Vagina (tissue), 2 donors: ENCODE measurements at places on chromosomes 13 and 19. TPM values are rescaled to one million over a fixed set of nuclear protein-coding genes. Genes with fewer than 3 reads are reported as not detected.

GRCh38 chr13:27383104-27383921, 41.1 kb upstream of the GTF3A start:
- no peak overlapping the region for H3K4me3 ChIP-seq
- no peaks in the 10 kb centered on the region for H3K4me1 ChIP-seq
- DNase-seq = no peak
- H3K36me3 ChIP-seq = no peaks in the 10 kb centered on the region
- no peak overlapping the region for H3K27ac ChIP-seq
- no peaks in the 10 kb centered on the region for H3K27me3 ChIP-seq

- no peak for DNase-seq
- H3K36me3 ChIP-seq = no peaks in the 10 kb centered on the region
- H3K27ac ChIP-seq = no peak overlapping the region
- peaks cover 6% of the 10 kb centered on the region for H3K4me1 ChIP-seq
- H3K27me3 ChIP-seq = no peaks in the 10 kb centered on the region
These were observed 7.5 kb upstream of the LIN7B start for GRCh38 chr19:49106648-49107135.

- no peaks in the 10 kb centered on the region for H3K36me3 ChIP-seq
- H3K27ac ChIP-seq = no peak overlapping the region
- peaks cover 10% of the 10 kb centered on the region for H3K4me1 ChIP-seq
- no peak overlapping the region for H3K4me3 ChIP-seq
These were observed 251.6 kb downstream of the KCTD12 start for GRCh38 chr13:76634431-76635191.

DNA sequence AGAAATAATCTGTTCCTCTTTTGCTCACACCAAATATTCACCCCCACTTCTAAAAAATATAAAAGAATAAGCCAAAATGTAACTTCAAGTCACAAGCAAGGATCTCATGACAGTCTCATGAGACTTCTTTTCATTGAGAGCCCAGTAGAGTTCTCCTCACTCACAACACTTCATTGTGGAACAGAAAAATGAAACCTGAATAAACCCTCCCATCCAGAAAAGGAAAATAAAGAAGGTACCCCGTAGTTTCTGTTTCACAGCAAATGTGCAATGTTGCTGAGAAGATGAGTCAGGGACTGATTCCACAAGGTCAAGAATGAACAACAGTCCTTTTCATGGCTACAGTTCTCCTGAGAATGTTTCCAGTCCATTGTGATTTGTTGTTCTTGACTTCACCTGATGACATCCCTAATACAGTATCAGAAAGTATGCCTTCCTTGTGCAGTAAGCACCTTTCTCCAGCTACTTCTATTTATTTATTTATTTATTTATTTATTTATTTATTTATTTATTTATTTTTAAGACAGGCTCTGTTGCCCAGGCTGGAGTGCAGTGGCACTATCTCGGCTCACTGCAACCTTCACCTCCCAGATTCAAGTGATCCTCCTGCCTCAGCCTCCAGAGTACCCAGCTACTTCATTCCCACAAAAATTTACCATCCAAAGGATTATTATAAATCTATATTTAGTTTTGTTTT, 6.4 kb upstream of the ZNF841 start:
- H3K4me3 ChIP-seq = no peak overlapping the region

- H3K27me3 ChIP-seq = no peaks in the 10 kb centered on the region
- DNase-seq = no peak
- H3K36me3 ChIP-seq = no peaks in the 10 kb centered on the region
- peaks cover 72% of the 10 kb centered on the region for H3K4me1 ChIP-seq
- peak overlapping the region; percentile 77 for H3K4me3 ChIP-seq
These were observed 766 bp downstream of the SBNO2 start for GRCh38 chr19:1173159-1173844.

Gene OR7D2
- total RNA-seq = not detected

DNA sequence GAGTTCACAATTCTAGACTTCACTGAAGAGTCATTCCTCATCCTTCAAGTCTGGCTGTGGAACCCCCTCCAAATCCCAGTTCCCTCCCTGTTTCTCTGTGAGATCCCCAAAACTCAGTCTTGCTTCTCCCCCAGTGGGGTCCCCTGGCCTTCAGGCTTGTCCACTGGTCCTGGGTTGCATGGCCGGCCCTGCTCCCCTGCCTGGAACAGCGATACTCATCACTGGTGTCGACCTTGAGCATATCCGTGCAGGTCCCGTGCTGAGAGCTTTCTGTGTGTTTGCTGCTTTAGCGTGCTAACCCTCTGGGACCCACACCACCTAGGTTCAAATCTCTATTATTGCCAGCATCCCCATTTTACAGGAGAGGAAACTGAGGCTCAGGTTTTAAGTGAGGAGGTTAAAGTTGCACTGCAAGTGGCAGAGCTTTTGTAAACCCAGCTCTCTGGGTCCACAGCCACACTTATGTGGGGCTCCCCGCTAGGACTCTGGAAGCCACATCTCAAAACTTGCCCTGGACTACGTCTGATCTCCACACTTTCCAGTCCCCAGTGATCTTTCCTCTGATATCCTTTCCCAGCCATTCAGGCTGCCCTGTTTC, 15.5 kb downstream of the LIPE start:
- no peak for DNase-seq
- no peaks in the 10 kb centered on the region for H3K36me3 ChIP-seq
- H3K4me1 ChIP-seq = peaks cover 6% of the 10 kb centered on the region
- no peak overlapping the region for H3K27ac ChIP-seq
- H3K27me3 ChIP-seq = no peaks in the 10 kb centered on the region

GRCh38 chr13:30319655-30320054, 12.3 kb upstream of the KATNAL1 start:
- no peaks in the 10 kb centered on the region for H3K27me3 ChIP-seq
- peaks cover 25% of the 10 kb centered on the region for H3K4me1 ChIP-seq
- peak overlapping the region; percentile 36 for H3K27ac ChIP-seq
- no peak for DNase-seq
- no peaks in the 10 kb centered on the region for H3K36me3 ChIP-seq
- no peak overlapping the region for H3K4me3 ChIP-seq

DNA sequence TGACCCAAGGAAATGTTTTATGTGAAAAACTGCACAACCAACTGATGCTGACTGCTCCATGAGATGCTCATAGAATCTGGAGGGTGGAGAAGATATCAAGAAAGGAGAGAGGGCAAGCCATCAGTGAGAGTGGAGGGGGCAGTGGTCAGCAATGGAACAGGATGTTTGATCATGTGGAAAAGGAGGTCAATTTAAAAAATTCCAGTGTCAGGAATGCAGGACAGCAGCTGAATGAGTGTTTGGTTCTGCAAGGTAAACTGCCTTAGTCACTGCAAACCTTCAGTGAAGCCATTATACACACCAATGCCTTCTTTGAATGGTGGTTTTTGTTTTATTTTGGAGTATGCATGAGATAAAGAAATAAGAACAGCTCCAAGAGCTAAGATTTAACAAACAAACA, 121.5 kb downstream of the FGF14 start:
- H3K4me1 ChIP-seq = no peaks in the 10 kb centered on the region
- no peak for DNase-seq
- H3K36me3 ChIP-seq = no peaks in the 10 kb centered on the region
- H3K4me3 ChIP-seq = no peak overlapping the region
- no peaks in the 10 kb centered on the region for H3K27me3 ChIP-seq

DNA sequence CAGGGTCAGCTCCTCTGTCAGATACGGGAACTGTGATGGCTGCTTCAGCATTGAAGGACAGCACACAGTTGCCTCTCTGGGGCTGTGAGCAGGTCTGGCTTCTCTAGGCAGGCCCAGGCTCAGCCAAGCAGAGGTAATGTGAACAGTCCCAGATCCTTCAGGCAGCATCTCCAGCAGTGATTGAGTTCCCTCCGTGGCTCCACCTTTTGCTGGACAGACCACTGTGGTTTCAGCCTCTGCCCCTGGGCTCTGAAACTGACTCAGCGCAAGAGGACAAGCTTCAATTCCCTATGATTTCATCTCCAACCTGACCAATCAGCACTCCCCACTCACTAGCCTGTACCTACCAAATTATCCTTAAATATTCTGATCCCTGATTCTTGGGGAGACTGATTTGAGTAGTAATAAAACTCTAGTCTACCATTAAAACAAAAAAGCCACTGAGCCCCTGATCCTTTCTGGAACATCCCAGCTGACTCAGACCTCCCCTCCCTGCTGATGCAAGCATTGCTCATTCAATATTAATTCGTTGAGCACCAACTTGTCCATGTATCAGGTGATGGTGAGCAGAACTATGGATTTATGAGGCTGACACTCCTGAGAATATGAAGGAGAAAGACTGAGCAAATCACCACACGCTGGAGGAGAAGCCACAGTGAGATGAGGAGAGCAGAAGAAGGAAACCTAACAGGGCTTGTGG, 16.7 kb downstream of the GSX1 start:
- no peaks in the 10 kb centered on the region for H3K27me3 ChIP-seq
- H3K36me3 ChIP-seq = no peaks in the 10 kb centered on the region
- no peak overlapping the region for H3K4me3 ChIP-seq

DNA sequence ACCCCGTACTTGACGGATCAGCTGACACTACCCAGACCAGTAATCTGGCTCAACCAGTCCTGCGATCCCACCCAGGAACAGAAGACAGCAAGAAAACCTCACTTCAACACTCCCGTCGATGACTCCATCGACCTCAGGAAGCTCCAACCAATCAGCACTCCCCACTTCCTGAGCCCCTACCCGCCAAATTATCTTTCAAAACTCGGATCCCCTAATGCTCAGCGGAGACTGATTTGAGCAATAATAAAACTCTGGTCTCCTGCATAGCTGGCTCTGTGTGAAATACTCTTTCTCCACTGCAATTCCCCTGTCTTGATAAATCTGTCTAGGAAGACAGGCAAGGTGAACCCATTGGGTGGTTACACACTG, 1.2 kb downstream of the LSM4 start:
- peak overlapping the region; percentile 73 for H3K4me3 ChIP-seq
- no peaks in the 10 kb centered on the region for H3K36me3 ChIP-seq
- H3K27me3 ChIP-seq = no peaks in the 10 kb centered on the region
- DNase-seq = no peak
- H3K27ac ChIP-seq = peak overlapping the region; percentile 89
- peaks cover 40% of the 10 kb centered on the region for H3K4me1 ChIP-seq

Gene ZNF66
- 6.4 TPM for total RNA-seq

DNA sequence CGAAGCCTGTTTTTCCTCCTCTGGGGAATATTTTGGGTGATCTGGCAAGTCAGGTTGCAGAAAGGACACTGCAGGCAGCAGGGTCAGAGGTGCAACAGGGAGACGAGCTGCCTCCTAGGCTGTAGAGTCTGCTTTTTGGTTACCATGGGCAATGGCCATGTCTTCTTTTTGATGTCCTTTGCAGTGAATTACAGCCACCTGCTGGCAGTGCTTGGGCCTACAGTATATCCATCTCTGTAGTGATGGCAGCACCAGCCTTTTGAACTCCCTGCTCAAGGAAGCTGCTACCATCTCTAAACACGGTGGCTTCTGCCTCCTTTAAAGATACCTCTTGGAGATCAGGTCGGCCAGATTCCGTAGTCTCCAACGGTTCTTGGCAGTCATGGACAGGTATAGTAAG, 73.9 kb downstream of the WTIP start:
- DNase-seq = no peak
- H3K36me3 ChIP-seq = no peaks in the 10 kb centered on the region
- no peak overlapping the region for H3K27ac ChIP-seq
- no peaks in the 10 kb centered on the region for H3K27me3 ChIP-seq
- no peak overlapping the region for H3K4me3 ChIP-seq
